ENCODE measurements at places on chromosomes 4 and X.

- no peak for DNase-seq
Measured at GRCh38 chrX:111168314-111168713, 72.3 kb downstream of the PAK3 start.

DNA sequence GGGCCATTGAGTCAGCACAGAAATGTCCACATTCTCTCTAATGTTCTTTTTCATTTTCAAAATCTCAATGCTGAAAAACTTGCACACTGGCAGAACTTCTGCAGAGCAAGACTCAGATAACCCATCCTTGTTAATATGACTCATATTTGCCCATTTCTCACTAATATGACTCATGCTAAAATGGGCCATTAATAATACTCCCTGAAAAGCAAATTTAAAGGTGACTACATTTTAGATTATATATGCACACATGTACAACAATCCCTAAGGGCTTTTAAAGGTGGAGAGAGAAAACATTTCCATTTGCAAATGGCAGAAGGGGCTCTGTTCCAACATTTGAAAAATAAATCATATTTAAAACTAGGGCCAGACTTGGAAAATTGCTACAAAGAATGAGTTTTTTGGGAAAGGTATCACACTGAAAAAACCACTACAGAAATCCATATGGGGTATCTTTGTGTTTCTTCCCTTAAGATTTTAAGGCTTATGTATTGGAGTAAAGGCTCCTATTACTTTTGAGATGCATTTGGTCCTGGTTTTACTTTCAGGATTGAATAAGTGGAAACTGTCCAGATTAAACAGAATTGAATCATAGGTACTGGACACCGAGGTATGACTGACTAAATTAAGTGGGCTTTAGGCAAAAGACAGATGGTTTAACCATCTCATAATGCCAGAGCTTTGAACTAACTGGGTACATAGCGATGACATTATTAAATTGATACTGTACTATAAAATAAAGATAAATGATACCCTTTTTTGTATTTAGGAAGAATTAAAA lies 30.0 kb downstream of the TLR2 start:
- DNase-seq: no peak

DNA sequence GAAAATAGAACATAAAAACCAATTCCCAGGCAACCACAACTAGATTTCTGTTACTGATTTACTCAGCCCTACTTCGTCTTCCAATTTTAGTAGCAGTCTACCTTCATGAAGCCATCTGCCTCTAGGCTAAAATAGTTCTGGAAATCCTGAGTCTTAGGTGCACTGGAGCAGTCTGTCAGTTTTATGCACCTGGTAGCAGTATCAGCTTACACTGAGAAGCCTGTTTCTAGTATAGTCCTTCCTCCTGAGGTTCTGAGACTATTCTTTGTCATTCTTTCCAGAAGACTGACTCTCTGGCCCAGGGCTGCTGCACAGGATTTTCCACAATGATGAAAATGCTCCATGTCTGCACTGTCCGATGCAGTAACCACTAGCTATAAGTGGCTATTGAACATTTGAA lies 16.9 kb upstream of the HPRT1 start:
- peak; percentile 19 for DNase-seq

DNA sequence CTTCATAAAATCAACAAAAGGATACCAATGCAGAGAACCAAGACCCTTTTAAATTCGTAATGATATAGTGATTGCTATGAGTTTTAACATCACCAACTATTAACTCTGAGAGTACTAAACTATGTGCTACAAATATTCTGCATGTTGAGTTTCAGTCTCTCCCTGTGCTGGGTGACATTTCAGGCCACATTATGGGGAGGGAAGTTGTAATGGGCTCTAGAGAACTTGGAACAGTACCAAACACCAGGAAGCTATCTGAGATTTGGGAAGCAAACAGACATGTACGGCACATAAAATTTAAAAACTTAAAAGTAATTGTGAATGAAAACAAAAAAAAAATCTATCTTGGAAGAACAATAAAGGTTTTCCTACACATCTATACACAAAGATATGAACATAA lies 59.6 kb upstream of the PRSS48 start:
- no peak for DNase-seq

- no peak for DNase-seq
Measured at GRCh38 chr4:88765729-88766128, 68.1 kb upstream of the NAP1L5 start.

DNA sequence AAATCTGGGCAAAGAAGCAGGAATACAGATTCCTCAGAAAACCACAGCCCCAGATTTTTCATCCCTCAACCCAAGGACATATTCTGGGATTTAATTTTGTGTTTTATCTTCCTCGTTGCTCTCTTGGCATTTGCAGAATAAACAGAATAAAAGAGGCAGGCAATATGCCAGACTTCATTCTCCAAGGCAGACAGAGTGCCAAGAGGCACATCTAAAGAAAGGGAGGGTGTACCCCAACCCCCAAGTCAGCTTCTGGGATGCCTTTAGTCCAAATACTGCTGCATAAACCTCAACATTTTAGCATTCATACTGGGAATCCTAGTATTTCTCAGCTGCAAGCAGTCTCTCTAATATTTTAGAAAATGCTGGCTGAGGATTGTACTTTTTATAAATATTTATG lies 629.2 kb downstream of the KLHL13 start:
- DNase-seq: no peak

GRCh38 chr4:125826801-125827695 lies 512.3 kb downstream of the FAT4 start:
- no peak for DNase-seq

DNA sequence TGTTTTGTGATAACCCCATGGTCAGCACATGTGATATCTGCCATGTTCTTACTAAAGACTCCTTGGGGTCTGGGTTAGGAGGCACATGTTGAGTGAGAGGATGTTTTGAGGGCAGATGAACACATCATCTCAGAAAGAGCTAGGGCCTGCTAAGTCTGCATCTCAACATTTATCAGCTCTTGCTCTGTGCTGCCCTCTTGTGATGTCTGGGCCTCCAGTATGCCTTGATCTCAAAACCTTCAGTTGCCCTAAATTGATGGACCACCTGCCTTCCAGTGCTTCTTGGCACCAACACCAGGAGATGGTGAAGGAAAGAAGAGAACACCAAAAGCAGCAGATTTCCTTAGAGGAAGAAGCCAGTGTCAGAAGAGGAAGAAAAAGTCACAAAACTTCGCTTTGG lies 22.5 kb downstream of the MID1 start:
- DNase-seq: peak; percentile 63

- no peak for DNase-seq
Measured at GRCh38 chr4:137359691-137360315, 172.5 kb downstream of the PCDH18 start.

DNA sequence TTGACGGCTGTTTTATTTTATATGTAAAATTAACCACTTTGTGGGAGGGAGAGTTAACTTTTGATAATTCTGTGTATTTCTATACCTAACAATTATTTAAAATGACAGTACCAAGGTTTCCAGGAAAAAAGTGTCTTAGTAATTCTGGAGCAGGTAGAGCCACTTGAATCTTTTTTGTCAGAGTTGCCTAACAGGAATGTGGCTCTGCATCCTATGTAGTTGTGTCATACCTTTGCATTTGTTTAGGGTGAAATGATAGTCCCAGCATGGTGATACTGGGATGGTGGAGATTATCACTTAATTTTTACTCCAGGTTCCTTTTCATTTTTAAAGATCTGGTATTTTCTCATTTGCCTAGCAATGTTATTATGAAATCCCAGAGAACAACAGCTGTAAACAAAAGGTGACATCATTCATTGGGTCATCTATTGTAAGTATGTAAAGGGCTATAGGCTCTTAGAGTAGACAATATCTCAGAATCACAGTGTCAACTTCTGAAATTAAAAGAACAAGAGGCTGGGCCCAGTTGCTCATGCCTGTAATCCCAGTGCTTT lies 9.6 kb downstream of the SGMS2 start:
- no peak for DNase-seq

DNA sequence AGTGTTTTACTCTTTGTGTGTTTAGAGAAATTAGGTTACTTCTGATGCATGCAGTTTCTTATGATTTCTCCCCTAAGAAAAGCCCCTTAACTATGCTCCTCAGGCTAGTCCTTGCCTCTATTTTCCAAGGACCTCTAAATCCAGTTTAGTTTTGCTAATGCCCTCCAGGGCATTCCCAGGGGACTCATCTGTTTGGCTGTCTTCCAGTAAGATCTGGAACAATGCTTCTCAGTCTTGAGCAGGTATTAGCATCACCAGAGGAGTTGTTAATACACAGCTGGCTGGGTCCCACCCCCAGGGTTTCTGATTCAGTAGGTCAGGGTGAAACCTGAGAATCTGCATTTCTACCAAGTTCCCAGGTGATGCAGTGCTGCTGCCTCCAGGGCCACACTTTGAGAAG lies 56.9 kb downstream of the OTC start:
- peak; percentile 64 for DNase-seq

DNA sequence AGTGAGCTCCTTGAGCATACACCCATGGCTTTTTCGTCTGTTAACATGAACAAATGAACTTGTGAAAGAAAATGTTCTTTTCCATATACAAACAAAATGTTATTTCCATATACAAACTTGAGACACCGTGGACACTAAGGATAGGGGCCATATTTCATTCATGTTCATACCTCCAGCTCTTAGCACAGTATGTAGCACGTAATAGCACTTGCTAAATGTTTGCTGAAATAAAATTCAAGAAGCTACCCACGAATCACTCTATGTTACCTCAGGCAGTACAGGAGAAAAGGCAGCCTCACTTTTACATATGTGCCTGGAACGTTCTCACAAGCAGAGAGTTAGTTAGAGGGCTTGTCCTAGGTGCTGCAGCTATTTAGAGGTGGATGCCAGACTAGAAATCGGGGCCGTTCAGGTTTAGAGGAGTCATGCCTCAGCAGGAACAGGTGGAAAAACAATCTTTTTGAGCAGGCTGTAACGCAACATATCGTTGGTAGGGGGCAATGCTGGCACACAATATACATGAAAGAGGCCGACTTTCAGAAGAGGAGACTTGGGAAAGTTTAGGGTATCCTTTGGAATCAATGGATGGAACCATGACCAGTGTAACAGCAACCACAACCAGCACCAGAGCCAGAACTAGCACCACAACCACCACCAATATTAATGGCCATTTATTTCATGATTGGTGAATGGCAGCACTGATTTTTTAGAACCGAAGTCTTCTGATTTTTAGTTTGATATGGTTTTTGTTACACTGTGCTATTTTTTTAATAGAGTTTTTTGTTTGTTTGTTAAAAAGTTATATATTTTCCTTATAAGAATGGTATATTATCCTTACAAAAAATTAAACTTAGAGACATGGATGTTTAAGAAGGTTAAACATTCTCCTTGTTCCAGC lies 14.8 kb upstream of the PAQR3 start:
- DNase-seq: peak; percentile 36

GRCh38 chr4:184826691-184827270 lies 1.0 kb upstream of the ACSL1 start:
- DNase-seq: no peak

DNA sequence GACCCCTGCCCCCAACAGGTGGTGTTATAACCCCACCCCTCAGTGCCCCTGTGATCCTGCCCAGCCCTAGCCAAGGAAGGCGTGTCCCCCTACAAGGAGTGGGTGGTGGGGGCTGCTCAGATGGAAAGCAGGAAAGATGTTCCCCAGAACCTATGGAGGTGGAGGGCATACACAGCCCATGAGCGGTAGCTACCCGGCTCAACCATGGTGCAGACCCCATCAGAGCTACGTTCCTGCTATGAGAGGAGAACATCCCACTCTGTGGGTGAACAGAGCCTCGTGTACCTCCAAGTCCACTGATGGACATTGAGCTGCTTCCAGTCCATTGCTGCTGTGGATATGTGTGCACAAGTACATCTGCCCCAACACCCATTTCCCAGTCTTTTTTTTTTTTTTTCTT lies 71.1 kb downstream of the SHOX start:
- no peak for DNase-seq
